ENCODE measurements at places on chromosomes 7 and 10.

DNA sequence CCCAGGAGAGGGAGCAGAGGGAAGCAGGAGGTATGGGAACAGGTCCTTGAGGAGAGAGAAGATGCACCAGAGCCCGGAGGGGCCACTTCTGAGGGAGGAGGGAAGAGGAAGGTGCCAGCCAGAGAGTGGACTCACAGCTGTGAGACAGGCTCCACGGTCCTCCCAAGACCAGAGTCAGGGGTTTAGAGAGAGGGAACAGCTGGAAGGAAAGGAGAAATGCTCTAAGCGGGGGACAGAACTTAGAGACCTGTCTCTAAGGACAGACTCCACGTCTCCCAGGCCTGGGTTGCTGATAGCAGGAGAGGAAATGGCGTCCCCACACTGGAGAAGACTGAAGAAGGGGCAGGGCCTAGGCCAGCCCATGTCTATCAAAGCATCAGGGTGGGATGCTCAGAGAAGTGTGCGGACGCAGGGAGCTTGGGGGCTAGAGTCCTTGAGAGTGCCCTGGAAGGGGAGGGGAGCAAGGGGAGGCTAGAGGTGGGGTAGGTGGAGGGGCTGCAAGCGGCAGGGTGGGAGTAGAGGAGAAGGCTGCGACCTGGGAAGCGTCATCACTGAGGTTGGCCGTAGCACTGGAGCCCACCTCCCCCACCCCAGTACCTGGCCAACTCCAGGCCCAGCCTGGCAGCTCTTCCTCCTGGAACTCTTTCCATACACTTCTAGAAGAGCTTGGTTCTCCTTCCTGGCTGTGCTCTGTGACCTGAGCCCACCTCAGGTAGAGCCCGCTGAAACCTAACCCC is 25.6 kb upstream of the GRID1 start:
- DNase-seq, result no peak
- H3K4me3 ChIP-seq, result no peak overlapping the region

- no peak overlapping the region for H3K27ac ChIP-seq
- no peak for DNase-seq
- H3K27me3 ChIP-seq, result no peaks in the 10 kb centered on the region
- H3K4me3 ChIP-seq, result no peak overlapping the region
Measured at GRCh38 chr7:123653162-123653561, 2.5 kb upstream of the LMOD2 start.

DNA sequence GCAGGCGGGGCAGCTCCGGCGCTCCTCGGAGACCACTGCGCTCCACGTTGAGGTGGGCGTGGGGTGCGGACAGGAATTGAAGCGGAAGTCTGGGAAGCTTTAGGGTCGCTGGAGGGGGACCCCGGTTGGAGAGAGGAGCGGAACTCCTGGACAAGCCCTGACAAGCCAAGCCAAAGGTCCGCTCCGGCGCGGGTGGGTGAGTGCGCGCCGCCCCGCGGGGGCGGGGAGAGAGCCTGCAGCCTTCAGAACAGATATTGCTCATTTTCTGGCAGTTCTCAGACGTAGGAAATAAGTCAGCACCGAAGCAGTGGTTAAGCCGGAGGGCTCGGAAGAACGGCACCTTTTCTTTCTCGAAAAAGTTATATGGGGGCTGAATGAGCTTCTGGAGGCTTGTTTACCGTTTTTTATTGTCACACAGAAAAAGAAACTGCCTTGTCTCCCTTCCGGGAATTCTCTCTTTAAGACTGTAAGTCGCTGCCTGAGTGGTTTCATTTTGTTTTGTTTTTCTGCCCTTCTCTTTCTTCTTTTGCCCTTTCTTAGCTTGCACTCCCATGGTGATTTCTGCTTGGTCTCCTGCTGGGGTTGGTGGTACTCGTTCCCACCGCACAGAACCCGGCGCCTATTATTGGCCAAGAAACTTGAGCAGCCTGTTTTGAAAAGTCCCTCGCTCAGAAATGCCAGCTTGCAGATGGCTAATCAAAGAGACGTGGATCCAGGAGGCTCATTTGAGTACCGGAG is 732 bp downstream of the FAS start:
- H3K27me3 ChIP-seq, result no peaks in the 10 kb centered on the region
- H3K4me3 ChIP-seq, result peak overlapping the region; percentile 97
- DNase-seq, result peak; percentile 35
- H3K27ac ChIP-seq, result peak overlapping the region; percentile 88

GRCh38 chr10:112262546-112262945 is 20.7 kb upstream of the TECTB start:
- H3K27ac ChIP-seq, result peak overlapping the region; percentile 84
- H3K4me3 ChIP-seq, result no peak overlapping the region
- DNase-seq, result no peak
- H3K27me3 ChIP-seq, result no peaks in the 10 kb centered on the region
